Cardiac muscle cell (in vitro differentiated cells and primary cell): ENCODE measurements at places on chromosomes 1 and 21.

GRCh38 chr1:179805291-179806195 is 62.5 kb downstream of the FAM163A start:
- no peaks in the 10 kb centered on the region for H3K36me3 ChIP-seq
- no peaks in the 10 kb centered on the region for H3K4me1 ChIP-seq
- DNase-seq = peak; percentile 45
- H3K27ac ChIP-seq = no peak overlapping the region

DNA sequence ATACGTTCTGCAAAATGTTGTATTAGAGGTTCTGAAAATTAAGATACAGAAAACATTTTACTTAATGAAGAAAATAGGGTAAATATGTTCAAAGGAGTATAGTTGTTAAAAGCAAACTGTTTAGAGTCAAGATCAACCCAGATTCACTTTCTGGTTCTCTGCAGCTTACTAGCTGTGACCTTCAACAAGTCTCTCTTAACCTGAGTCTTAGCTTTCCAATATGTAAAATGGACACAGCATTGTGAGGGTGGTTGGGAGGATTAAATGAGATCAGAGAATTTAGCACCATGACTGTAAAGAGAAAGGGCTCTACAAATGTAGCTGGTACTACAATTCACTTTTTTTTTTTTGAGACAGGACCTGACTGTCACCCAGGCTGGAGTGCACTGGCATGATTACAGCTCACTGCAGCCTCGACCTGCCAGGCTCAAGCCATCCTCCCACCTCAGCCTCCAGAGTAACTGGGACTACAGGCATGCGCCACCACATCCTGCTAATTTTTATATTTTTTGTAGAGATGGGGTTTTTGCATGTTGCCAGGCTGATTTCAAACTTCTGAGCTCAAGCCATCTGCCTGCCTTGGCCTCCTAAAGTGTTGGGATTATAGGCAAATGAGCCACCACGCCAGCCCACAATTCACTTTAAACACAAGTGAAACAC is 43.9 kb downstream of the ATP1A1 start:
- H3K4me3 ChIP-seq = no peak overlapping the region
- no peaks in the 10 kb centered on the region for H3K36me3 ChIP-seq
- no peaks in the 10 kb centered on the region for H3K27me3 ChIP-seq
- H3K4me1 ChIP-seq = peaks cover 71% of the 10 kb centered on the region

GRCh38 chr1:15261155-15262002 is 14.4 kb downstream of the FHAD1 start:
- peak; percentile 55 for DNase-seq
- H3K27ac ChIP-seq = peak overlapping the region; percentile 36
- no peaks in the 10 kb centered on the region for H3K4me1 ChIP-seq
- no peak overlapping the region for H3K4me3 ChIP-seq
- no peaks in the 10 kb centered on the region for H3K27me3 ChIP-seq

- H3K27me3 ChIP-seq = no peaks in the 10 kb centered on the region
- peaks cover 15% of the 10 kb centered on the region for H3K4me1 ChIP-seq
- peak; percentile 49 for DNase-seq
These were observed 1.0 kb upstream of the DCAF6 start for GRCh38 chr1:167935216-167936067.

DNA sequence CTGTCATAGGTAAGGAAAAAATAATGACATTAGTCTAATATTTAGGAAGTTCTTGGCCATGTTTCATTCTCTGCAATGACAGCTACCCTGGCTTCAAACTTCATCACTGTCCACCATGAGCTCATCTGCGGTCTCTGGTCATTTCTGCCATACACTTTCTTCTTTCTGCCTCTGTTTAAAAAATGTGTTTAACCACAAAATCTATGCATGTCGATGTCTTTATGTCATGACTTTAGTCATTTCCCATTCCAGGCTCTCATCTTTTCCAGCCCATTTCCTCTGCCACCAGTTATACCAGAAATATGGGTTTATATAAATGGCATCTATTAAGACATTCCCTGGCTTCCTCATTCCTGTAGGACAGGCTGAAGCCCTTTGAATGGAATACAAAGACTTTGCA is 68.5 kb upstream of the DUSP10 start:
- no peaks in the 10 kb centered on the region for H3K36me3 ChIP-seq
- H3K27ac ChIP-seq = no peak overlapping the region
- H3K4me1 ChIP-seq = no peaks in the 10 kb centered on the region
- no peak for DNase-seq

GRCh38 chr1:33111965-33112364 is 31.0 kb downstream of the AZIN2 start:
- no peak overlapping the region for H3K27ac ChIP-seq
- no peak overlapping the region for H3K4me3 ChIP-seq
- no peaks in the 10 kb centered on the region for H3K4me1 ChIP-seq
- no peaks in the 10 kb centered on the region for H3K27me3 ChIP-seq
- no peaks in the 10 kb centered on the region for H3K36me3 ChIP-seq
- DNase-seq = no peak

DNA sequence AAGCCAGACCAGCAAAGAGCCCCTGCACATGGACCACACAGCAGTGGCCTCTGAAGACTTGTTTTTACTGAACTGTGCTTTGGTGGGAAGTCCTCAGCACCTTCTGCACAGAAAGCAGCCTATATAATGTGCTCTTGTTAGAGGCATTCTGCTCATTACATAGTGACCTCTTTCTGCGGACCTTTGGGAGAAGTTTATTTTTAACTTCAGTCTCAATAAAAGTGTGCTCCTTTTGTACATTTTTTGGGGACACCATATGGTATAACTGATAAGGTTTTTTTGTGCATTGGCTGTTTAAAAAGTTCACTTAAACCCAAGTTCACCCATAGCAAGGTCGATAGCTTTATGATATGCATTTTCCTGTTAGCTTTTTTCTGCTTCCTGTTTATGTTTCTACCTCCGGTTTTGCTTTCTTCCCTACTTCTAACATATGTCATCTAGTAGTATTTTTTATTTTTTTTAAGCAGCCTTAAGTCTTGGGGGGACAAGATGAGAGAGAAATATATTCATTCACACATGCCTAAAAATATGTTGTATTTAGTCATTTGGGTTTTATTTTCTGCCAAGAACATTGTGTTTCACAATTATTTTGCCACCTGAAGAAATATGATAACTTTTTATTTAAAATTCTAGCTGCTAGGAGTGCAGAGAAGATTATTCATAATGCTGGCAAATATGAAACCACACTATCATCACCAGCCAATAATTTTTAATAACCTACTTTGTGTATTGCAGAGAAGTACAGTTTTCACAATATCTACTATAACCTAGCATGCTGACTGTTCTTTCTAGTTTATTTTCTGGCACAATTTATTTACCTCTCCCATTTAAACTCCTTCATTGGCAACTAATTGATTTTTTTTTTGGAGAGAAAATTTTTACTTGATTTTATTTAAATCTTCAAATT is 22.9 kb upstream of the SLC19A2 start:
- H3K4me1 ChIP-seq = no peaks in the 10 kb centered on the region
- no peaks in the 10 kb centered on the region for H3K36me3 ChIP-seq
- H3K4me3 ChIP-seq = no peak overlapping the region
- no peaks in the 10 kb centered on the region for H3K27me3 ChIP-seq
- H3K27ac ChIP-seq = no peak overlapping the region

DNA sequence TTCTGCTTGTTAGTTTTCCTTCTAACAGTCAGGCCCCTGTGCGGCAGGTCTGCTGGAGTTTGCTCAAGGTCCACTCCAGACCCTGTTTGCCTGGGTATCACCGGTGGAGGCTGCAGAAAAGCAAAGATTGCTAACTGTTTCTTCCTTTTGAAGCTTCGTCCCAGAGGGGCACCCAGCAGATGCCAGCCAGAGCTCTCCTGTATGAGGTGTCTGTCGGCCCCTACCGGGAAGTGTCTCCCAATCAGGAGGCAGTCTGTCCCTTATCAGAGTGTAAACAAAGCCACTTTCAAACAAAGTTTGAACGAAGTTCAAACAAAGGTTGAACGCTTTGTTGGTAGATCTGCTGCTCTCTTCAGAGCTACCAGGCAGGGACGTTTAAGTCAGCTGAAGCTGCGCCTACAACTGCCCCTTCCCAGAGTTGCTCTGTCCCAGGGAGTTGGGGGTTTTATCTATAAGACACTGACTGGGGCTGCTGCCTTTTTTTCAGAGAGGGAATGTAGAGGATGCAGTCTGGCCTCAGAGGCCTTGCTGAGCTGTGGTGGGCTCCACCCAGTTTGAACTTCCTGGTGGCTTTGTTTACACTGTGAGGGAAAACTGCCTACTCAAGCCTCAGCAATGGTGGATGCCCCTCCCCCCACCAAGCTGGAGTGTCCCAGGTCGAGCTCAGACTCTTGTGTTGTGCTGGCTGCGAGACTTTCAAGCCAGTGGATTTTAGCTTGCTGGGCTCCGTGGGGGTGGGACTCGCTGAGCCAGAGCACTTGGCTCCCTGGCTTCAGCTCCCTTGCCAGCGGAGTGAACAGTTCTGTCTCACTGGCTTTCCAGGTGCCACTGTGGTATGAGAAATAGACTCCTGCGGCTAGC is 401.8 kb downstream of the SRGAP2C start:
- no peak overlapping the region for H3K4me3 ChIP-seq
- no peak for DNase-seq
- peaks cover 4% of the 10 kb centered on the region for H3K4me1 ChIP-seq
- H3K36me3 ChIP-seq = no peaks in the 10 kb centered on the region
- no peak overlapping the region for H3K27ac ChIP-seq
- no peaks in the 10 kb centered on the region for H3K27me3 ChIP-seq

- H3K36me3 ChIP-seq = no peaks in the 10 kb centered on the region
- H3K4me1 ChIP-seq = no peaks in the 10 kb centered on the region
- DNase-seq = peak; percentile 59
- no peak overlapping the region for H3K27ac ChIP-seq
- H3K27me3 ChIP-seq = no peaks in the 10 kb centered on the region
- no peak overlapping the region for H3K4me3 ChIP-seq
These were observed 22.8 kb downstream of the LHX4 start for GRCh38 chr1:180252638-180253536.

DNA sequence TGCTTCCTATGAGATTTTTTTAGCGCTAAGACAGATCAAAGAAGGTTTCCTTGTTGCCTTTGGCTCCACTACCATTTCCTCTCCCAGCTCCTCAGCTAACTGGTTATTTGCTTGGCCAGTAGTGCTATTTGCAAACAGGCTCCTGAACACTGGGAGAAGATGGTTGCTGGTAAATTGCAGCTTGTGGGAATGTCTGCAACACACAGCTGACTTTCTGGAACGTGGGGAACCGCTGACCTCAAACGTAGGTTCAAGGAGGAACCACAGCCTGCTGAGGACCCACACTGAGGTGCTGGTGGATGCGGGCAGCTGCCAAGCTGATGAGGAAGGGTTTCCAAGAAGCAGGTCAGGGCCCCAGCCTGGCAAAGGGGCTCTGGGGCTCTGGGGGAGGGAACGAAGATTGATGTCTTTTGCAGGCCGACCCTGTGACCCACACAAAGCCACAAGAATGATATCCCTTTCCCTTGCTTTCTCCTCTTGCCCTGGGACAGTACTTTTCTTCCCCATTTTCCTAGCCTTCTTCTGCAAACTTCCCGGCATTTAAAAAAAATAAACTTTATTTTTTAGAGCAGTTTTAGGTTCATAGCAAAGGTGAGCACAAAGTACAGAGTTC is 24.8 kb downstream of the GNG4 start:
- no peaks in the 10 kb centered on the region for H3K27me3 ChIP-seq
- H3K4me3 ChIP-seq = no peak overlapping the region
- H3K36me3 ChIP-seq = no peaks in the 10 kb centered on the region
- DNase-seq = no peak

DNA sequence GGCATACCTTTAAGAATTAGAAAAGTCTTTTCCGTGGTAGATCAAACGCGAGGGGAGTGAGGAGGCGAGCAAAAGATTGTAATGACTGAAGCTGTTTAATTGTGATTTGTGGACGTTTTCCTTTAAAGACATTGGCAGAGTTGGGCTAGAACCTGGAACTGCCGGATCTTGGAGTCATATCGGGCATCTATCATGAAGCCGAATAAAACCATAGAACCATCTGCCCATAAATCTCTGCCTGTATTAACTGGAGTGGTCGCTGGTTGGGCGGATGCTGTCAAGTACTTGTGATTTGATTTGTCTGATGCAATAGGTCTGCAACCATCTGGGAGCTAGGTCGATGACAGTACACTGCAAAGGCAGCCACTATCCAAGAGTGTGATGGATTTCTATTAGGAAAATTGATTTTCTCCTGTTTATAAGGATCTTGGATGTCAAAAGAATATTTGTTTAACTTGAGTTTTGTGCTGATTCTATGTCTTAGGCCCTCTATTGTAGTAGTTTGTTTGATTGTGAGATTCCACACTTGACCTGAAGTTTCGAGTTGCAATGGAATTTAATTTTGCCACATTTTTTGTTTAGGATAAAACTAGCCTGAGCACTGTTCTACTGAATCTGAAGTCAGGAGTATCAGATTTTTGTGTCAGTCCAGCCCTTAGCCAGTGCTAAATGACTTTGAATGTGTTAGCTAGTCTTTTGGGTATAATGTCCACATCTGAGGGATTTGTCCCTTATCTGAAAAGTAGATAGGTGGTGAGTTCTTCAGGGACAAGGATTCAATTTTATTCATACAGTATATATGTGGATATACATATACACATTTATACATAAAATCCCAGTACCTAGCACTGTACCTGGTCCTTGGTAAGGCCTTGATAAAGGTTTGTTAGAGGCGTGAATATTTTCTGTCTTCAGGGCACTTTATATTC is 1.2 kb downstream of the SARS1 start:
- H3K4me3 ChIP-seq = peak overlapping the region; percentile 65
- H3K27ac ChIP-seq = peak overlapping the region; percentile 78
- no peaks in the 10 kb centered on the region for H3K27me3 ChIP-seq
- H3K36me3 ChIP-seq = no peaks in the 10 kb centered on the region
- peak; percentile 27 for DNase-seq

DNA sequence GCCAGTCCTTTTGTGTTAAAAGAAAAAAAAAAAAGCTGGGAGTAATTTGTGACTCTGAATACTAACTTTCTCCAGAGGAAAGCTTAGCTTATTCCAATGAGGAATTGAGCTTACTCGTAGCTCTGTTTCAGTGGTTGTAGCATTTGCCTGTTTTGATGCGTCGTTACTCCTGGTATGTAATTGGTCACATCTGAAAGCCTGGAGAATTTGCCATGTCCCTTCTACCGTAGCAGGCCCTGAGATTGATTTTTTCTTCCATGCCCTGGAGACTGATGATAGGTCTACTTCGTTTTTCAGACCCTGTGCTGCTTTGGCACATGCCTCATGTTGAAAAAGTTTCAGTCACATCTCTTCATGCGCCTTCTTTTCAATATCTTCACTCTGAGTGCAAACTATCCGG is 1103.0 kb downstream of the PLA2G4A start:
- no peaks in the 10 kb centered on the region for H3K36me3 ChIP-seq
- no peak for DNase-seq
- no peak overlapping the region for H3K27ac ChIP-seq

- H3K27ac ChIP-seq = peak overlapping the region; percentile 3
- DNase-seq = peak; percentile 34
- no peaks in the 10 kb centered on the region for H3K36me3 ChIP-seq
- H3K27me3 ChIP-seq = no peaks in the 10 kb centered on the region
These were observed 112.9 kb downstream of the ZBTB18 start for GRCh38 chr1:244163861-244164510.

GRCh38 chr1:3339856-3340255 is 114.6 kb upstream of the ARHGEF16 start:
- H3K27me3 ChIP-seq = no peaks in the 10 kb centered on the region
- DNase-seq = no peak
- H3K27ac ChIP-seq = no peak overlapping the region
- peaks cover 34% of the 10 kb centered on the region for H3K4me1 ChIP-seq
- no peak overlapping the region for H3K4me3 ChIP-seq

GRCh38 chr21:16741141-16741665 is 771.6 kb upstream of the CXADR start:
- DNase-seq = peak; percentile 33
- no peaks in the 10 kb centered on the region for H3K36me3 ChIP-seq
- no peaks in the 10 kb centered on the region for H3K27me3 ChIP-seq

GRCh38 chr1:80818211-80818610 is 982.5 kb upstream of the ADGRL2 start:
- no peak overlapping the region for H3K4me3 ChIP-seq
- no peaks in the 10 kb centered on the region for H3K27me3 ChIP-seq
- no peak overlapping the region for H3K27ac ChIP-seq
- DNase-seq = no peak
- no peaks in the 10 kb centered on the region for H3K4me1 ChIP-seq
- H3K36me3 ChIP-seq = no peaks in the 10 kb centered on the region
